ENCODE measurements at places on chromosomes 3 and 15.
A peak's percentile ranks its signal among the peaks of the same experiment; 100 is the strongest.

DNA sequence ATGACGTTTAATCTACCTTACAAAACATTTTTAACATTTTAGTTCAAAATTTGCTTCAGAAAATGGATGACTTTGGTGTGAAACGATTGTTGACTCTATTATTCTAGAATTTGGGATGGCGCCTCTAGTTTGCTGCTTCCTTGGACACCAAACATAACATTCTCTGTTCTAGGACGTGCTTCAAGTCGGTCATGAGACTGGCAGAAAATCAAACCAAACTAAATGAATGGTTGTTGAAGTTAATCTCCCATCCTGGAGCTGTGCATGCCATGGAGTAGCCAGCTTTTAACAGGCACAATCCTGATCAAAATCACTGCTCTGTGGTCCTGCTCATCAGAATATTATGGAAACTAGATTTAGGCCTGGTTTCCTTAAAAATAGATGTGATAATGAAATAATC, 9.6 kb upstream of the LRRFIP2 start:
- DNase-seq, result no peak

GRCh38 chr3:169334991-169335390, 328.5 kb downstream of the MECOM start:
- no peak for DNase-seq

DNA sequence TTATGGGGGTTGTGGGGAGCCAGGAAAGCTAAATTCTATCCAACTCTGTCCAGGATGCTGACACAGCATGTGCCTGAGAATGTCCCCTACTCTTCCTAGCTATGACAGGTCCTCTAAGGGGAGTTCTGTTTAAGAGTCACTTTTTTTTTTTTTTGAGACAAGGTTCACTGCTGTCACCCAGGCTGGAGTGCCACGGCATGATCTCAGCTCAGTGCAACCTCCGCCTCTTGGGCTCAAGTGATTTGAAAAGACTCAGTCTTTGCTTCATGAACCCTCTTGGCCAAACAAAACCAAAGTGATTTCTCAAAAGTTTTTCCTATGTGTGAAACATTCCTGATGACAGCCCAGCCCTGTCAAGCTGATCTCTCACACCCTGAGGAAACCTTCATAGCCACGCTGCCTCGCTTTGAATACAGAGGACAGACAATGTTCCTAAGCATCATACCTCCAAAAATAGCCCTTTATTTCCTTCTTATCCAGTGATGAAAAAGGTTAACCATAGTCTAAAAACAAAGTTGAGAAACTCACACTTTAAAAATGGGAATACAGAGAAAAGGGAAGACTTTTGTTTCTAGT, 105.5 kb upstream of the PROK2 start:
- no peak for DNase-seq

DNA sequence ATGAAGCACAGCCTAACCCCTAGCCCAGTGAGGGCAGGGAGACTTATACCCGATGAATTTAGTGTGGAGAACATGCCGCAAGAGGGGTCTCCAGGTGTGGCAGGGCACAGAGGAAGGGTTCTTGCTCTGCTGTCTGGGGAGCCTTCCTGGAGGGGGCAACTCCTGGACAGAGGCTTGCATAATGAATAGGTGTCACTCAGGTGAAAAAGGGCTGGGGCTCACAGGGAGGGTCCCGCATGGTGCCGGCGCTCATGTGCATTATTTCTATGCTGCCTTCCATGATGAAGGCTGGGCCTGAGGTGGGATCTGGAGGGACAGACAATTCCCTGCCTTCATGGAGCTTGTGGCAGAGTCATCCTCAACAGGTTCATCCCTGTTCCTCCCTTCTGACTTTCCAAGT, 51.5 kb downstream of the ITGA11 start:
- no peak for DNase-seq

DNA sequence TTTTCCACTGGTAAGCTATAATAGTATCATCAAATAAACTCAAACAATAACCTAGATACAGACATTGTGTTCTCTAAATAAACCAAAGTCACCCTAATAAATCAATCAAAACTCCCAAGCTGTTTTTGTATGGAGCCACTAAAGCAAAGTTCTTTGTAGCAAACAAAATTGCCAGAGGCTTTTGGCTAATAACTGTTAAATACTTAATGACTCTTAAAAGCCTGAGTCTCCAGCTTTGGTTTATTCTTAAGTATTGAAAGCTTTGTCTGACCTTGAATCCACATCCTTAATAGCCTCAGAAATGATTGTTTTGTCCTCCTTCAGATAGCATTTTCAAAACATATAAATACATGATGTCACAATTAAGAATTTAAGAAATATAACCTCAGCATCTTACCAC, 725.3 kb downstream of the SI start:
- DNase-seq, result no peak

DNA sequence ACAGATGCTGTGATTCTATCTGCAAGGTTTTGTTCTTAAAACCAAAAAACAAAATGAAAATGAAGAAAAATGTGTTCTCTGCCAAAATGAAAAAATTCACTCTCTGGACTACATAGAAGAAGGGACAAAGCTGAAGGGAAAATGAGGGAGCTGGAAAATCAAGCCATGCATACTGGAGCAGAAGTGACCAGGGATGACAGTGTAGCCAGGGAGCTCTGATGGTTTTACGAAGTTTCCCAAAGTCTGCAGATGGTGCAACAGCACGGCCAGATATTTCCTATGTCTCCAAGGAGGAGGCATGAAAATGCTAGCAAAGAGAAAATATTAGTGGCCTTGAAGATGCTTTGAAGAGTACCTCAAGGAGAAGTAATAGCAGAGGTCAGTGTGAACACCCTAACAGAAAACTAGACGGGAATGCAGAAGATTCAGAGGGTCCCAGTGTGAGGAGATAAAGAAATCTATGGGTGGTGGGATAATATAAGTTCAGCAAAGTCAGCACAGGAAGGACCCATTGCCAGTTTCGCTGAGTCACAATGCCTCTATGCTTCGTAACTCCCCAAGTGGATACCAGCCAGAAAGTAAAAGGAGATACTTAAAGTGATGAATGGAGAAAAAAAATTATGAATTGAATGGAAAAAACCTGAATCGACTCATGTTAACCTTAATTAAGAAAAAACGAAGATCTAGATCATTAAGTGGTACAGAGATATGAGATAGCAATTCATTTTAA, 39.0 kb upstream of the POMGNT2 start:
- peak; percentile 28 for DNase-seq

DNA sequence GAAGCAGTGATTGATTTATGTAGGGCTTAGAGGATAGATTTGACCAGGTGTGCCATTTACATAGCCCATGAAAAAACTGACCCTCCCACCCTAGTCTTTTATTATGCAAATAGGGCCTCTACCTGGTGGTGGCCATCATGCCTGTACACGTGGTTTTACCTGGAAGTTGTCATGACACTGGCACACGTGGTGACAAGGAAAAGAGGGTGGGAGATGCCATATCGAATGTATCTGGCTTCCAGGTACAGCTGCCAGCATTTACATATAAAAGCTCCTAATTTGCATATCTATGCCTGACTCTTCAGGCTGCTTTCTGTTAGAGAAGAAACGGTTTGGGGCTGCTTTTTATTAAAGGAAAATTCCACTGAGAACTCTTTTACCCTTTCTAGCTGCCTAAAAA, 35.0 kb upstream of the DNAJC13 start:
- DNase-seq, result no peak

DNA sequence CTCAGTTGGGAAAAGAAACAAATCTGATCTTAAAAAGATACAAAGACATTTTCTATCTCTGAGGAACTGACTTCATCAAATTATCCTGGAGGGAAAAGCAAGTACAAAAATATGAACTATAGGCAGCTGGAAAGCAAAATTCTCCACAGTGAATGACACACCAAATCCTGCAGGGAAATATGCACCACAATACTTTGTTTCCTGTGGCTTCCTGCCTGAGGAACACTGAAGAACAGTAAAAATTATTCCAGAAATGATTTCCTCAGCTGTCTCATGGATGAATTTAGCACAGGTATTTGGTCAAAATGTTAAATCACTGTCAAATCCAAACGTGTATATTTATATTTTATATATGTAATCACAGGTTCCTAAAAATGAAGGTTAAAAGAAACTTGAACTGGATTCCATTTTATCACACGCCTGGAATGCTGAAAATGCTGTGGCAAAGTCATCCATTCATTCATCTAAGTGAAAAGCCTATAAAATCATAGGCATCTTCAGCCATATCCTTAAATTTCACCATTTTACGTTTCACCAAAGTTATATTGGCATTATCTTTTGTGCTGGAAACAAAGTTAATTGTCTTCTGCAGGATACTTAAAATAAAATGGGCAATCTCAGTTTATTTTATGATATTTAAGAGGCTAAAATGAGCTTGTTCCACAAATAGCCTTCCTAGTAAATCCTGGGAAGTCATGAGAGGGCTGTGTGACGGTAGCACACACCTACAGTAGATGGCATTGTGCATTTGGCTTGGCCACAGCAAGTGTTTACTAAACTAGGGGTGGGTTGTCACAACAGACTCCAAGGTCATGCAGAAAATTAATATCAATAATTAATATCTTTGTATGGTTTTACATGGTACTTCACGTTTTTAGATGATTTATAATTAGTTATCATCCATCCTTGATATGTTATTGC, 19.3 kb upstream of the TSC22D2 start:
- no peak for DNase-seq

DNA sequence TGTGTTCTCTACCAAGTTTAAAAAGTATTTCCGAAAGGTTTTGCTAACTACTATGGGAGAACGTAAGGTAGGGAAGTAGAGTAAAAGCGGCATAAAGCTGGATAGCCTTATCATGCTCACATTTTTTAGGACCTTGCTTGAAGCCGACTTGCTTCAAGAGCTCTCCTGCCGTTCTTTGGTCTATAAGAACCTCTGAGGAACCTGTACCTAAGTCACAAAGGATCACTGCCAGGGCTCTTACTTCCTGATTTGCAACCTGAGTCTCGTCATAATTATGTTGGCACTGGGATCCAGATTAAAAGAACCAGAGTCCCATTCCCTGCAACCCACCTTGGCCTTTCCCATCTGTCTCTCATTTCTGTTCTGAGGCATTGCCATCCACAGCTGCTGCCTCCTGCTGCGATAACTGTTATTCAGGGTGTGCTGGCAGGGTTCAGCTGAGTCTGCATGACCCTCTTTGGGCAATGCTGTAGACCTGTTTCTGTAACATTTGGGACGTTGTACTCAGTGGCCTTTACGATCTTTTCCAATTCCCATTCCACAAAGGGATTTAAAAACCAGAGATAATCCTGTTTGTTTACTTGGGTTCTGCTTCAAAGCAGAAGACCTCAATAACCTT, 131.0 kb upstream of the UMPS start:
- no peak for DNase-seq

DNA sequence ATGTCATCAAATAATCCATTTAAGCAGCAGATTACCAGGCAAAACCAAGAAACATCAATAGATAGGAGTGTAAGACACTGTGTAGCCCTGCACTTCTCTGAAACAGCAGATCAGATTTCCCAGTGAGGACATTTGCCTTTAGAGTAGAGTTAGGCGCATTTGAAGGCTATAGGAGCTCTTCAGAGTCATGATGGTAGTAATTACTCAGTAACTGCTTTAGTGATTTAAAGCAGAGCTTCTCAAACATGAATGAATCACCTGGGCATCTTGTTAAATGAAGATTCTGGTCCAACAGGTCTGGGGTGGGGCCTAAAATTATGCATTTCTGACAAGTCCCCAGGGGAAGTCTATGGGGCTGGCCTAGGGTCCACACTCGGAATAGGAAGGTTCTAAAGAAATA, 36.9 kb downstream of the THRB start:
- DNase-seq, result no peak

DNA sequence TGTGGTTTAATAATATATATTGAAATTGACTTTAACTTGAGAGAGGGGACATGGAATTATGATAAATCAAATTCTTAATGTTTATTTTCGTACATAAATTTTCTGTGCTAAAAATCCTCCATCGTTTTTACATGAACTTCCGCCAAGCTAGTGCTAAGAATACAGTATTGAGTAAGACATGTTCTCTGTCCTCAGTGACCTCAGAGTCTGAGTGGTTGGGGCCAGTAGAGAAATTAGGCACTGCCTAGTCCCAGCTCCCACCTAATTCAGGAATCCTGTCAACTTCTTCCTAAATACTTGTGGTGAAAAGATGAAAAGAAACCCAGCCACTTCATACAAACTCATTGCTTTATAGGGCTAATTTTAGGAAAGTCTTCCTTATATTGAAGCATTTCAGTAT, 110.3 kb downstream of the PPP2R3A start:
- no peak for DNase-seq

DNA sequence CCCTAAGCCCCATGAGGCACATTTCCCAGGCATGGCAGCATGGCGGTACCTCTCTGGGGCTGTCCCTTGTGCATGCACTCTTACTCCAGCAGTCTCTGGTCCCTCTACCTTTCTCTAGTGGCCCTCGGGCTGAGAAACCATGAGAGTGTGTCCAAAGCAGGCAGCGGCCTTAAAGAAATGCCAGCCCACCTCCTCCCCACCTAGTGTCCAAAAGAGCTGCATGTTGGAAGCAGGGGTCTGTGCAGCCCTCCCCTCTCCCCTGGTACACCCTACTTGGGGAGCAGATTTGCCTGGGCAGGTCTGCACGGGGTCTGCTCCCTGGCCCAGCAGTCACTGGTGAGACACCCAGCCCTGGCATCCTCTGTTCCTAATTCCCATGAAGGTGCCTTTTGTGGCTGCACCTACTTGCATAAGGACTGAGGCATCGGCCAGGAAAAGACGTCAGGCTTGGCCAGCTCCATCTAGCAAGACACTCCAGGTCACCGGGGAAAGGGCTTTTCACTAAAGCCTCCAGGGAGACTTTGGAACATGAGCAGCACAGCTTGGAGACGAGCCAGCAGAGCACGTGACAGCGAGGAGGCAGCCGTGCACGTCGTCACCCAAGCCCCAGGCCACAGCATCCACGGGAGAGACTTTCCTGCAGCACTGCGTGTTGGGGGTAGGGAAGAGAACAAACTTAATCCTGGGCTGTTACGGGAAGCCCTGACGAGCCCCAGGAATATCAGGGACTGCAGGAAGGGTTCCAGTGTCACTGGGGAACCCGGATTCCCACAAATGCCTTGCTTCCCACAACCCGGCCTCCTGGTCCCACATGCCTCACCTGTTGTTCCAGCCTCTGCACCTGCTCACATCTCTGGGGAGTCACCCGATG, 38.8 kb downstream of the TM2D3 start:
- peak; percentile 22 for DNase-seq

DNA sequence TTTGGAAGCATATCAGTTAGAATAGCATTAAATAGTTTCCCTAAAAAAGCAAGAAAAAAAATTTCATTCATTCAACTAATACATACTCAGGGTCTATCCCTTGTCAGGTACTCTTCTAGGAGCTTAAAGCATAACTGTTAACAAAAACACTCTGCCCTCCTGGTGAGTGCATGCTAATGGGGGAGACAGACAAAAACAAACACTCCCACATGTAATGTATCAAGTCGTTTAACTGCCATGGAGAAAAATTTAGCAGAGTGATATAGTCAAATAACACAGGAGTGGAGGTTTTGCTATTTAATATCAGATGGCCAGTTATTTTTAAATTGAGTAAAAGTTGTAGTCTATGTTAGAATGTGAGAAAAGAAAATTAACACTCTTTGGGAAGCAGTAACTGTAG, 254.5 kb upstream of the RARB start:
- no peak for DNase-seq

GRCh38 chr3:108122276-108122675, 31.4 kb upstream of the CD47 start:
- no peak for DNase-seq
